ENCODE measurements at places on chromosomes 7 and 10. TPM values are rescaled to one million over a fixed set of nuclear protein-coding genes. Genes with fewer than 3 reads are reported as not detected.

DNA sequence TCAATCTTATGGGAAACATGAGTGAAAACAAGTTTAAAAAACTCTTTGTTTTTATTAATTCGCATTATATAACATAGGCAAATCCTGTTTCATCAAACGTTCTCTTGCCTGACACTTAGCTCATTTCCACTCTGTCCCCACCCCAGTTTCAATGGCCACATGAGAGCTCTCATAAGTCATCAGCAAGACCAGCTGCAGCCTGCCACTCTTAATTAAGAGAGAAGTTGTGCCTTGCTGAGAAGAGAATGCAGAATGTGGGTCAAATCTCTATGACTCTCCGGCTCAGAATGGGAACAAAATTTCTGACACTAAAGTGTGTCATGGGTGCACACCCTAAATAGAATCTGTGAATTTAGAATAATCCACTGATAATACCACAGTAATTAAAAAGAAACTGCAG lies 39.6 kb downstream of the ASAH2 start:
- H3K27ac ChIP-seq, result no peak overlapping the region
- no peak for DNase-seq
- no peaks in the 10 kb centered on the region for H3K4me1 ChIP-seq

DNA sequence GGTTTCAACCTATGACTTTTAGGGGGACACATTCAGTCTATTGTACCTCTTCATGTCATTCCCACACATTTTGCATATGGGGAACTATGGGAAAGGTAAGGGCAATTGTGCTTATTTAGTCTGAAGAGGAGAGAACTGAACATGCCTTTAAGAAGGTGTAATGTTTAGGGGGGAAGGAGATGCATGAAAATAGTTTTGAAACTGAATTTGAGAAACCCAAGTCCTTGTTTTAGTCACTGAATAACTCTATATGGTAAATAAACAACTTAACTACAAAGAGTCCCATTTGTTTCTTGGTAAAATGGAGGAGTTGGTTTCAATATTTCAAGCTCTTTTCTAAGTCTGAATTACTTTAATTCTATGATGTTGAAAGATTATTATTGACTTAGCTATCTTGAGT lies 166.1 kb downstream of the DNAJB9 start:
- no peaks in the 10 kb centered on the region for H3K27me3 ChIP-seq
- no peak for DNase-seq
- H3K27ac ChIP-seq, result no peak overlapping the region

DNA sequence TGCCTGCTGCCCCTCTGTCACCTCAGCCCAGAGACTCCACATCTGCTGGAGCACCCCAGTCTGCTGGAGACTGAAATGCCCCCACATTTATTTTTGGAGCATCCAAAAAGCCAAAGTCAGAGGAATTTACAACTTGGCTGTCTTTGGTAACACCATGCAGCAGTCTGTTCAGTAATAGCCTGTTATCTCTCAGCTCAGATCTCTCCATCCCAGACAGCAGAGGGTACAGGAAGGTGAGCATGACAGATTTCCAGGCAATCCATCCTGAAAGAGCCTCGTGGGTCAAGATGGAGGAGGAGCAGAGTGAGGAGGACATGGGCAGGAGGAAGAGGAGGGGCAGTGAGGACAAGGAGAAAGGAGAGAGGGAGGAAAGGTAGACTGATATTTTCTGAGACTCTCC lies 55.9 kb downstream of the GRID1 start:
- no peaks in the 10 kb centered on the region for H3K36me3 ChIP-seq
- H3K27me3 ChIP-seq, result no peaks in the 10 kb centered on the region
- DNase-seq, result no peak
- no peaks in the 10 kb centered on the region for H3K4me1 ChIP-seq
- no peak overlapping the region for H3K27ac ChIP-seq
- no peak overlapping the region for H3K4me3 ChIP-seq

ZSWIM8 gene
- total RNA-seq, result 87.5 TPM

DNA sequence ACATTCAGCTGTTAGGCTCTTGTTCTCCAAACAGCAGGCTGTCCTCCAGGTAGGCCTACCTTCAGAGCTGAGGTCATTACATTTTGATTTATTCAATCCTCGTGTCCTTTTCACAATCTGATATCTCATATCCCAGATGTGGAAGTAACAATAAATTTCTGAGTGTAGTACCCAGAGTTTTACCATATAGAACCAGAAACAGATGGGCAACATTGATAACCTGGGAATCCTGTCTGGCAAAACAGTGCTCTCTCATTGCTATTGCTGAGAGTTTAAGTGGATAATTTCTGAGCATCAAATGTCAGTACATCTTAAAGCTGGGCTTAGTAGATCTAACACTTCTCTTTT lies 1007.8 kb downstream of the REEP3 start:
- H3K27me3 ChIP-seq, result no peaks in the 10 kb centered on the region
- no peaks in the 10 kb centered on the region for H3K4me1 ChIP-seq
- no peak overlapping the region for H3K4me3 ChIP-seq
- no peak overlapping the region for H3K27ac ChIP-seq
- H3K36me3 ChIP-seq, result no peaks in the 10 kb centered on the region

DNA sequence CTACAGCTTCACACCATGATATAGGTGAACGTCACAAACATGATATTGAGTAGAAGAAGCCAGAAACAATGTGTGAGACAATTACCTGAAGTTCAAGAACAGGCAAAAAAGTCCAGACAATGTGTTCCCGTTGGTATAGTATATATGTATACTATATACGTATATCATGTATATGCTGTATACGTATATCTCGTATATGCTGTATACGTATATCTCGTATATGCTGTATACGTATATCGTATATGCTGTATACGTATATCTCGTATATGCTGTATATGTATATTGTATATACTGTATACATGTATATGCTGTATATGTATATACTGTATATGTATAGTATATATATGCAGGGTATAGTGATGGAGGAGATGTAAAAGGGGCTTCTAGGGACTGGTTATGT lies 10.8 kb downstream of the ZSCAN25 start:
- DNase-seq, result no peak
- no peaks in the 10 kb centered on the region for H3K36me3 ChIP-seq
- H3K4me3 ChIP-seq, result no peak overlapping the region
- no peaks in the 10 kb centered on the region for H3K4me1 ChIP-seq
- no peaks in the 10 kb centered on the region for H3K27me3 ChIP-seq

ACTR1A gene
- 79.7 TPM for total RNA-seq

DNA sequence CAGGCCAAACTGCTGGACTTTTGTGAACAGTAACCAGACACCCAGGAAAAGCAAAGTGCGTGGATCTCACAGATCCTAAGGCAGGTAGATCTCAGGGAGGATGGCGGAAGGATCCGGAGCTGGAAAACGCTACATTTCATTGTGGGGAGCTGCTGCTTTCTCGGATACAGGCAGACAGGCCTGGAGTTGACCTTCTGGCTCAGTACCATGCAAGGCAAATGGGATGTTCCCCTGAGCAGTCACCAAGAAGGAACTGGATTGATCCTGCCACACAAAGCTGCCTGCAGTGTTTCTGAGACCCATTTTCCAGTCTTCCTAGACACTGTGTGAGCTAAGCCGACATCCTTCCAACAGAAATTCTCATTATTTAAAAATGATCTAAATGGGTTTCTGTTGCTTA lies 65.5 kb downstream of the ZRANB1 start:
- H3K4me1 ChIP-seq, result no peaks in the 10 kb centered on the region
- H3K27me3 ChIP-seq, result no peaks in the 10 kb centered on the region
- no peak overlapping the region for H3K4me3 ChIP-seq
- no peak overlapping the region for H3K27ac ChIP-seq
- no peaks in the 10 kb centered on the region for H3K36me3 ChIP-seq

DNA sequence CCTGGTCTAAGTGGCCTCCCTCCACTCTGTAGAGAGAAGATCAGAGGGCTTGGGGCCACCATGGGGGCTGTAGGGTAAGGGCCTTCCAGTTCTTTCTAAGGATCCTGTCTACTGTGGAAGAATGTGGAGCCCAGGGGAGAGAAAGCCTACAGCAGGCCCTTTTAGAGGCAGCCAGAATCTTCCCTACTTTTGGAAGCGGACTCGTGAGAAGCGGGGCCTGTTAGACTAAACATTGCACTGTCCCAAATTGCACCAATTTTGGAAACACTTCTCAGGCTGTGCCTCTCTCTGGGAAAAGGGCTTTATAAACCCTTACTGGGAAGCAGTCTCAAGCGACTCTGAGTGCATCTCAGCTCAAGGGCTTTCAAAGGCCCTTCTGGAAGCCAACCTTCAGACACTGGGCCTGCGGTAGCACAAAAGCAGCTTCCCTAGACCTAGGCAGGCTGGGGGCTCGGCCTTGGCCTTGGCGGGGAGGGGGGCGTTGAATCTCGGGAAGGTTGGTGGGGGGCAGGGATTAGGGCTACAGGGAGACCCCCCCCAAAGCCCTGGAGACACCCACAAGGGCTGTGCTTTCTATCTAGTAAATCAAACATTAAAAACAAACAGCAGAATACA lies 298.1 kb downstream of the GFRA1 start:
- H3K36me3 ChIP-seq, result no peaks in the 10 kb centered on the region
- no peaks in the 10 kb centered on the region for H3K4me1 ChIP-seq
- no peak for DNase-seq
- H3K4me3 ChIP-seq, result no peak overlapping the region
- no peaks in the 10 kb centered on the region for H3K27me3 ChIP-seq

NFE2L3 gene
- total RNA-seq, result 6.5 TPM

DNA sequence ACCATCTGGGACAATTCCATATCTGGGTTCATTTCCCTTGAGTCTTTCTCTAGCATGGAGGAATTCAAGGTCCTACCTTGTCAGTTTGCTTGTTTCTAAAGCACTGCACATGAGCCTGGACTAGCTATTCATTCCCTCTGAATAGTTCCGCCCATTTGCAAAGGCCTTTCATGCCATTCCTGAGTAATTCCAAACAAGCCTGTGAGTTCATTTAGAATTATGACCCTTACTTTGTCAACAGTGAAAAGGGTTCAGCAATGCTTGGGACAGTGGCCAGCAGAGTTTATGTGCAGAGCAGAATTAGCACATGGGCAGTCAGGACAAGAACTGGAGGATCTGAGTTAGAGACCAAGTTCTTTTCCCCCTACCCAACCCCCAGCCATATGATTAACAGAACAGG lies 27.9 kb upstream of the CRTAC1 start:
- H3K27ac ChIP-seq, result no peak overlapping the region
- no peaks in the 10 kb centered on the region for H3K27me3 ChIP-seq
- H3K4me3 ChIP-seq, result no peak overlapping the region
- H3K36me3 ChIP-seq, result no peaks in the 10 kb centered on the region
- no peak for DNase-seq

GRCh38 chr10:14412624-14413023 lies 81.9 kb upstream of the FRMD4A start:
- no peaks in the 10 kb centered on the region for H3K36me3 ChIP-seq
- H3K4me1 ChIP-seq, result no peaks in the 10 kb centered on the region
- no peak for DNase-seq
- H3K4me3 ChIP-seq, result no peak overlapping the region
- H3K27ac ChIP-seq, result no peak overlapping the region
- no peaks in the 10 kb centered on the region for H3K27me3 ChIP-seq

Data from Peyer's patch (tissue), 4 donors.